ENCODE measurements at places on chromosomes 7 and 10.

- no peak for DNase-seq
These were observed 81.3 kb upstream of the AGR3 start for GRCh38 chr7:16963044-16963443.

DNA sequence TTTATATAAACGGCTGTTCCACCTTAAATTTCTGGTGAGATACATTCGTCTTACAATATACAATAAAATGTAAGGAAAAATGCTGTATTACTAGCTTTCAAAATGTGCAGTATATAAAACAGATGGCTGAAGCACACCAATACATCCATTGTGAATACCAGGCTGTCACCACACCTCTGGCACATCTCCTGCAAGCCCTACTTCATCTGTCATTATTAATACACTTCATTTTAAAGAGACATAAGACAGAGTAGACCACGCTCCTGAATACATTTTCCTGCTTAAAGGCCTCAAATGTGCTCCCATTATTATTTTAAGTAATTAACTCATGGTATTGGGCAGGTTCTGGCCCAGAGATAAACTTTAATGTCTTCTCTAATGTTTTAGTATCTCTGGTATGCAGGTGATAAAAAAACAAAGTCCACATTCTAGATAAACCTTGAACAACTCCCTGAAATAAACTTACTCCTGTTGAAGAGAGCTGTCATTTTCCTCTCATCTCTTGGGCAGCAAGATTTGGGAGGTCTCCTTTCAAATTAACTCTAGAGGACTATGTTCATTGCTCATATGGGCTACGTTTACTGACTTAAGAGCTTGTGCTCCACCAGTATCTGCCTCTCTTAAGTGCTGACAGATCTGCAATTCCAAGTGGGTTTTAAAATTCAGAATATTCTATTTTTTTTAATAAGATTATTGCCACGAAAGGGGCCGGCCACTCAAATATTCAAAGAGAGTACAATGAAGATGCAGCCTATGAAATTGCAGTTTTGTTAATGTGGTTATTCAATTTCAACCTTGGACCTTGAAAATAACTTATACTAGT is 396.5 kb upstream of the SEMA3D start:
- no peak for DNase-seq

- DNase-seq = no peak
These were observed 355.4 kb downstream of the KCNMA1 start for GRCh38 chr10:77282163-77282562.

- DNase-seq = no peak
These were observed 1.5 kb downstream of the NRG3 start for GRCh38 chr10:81876253-81877077.

DNA sequence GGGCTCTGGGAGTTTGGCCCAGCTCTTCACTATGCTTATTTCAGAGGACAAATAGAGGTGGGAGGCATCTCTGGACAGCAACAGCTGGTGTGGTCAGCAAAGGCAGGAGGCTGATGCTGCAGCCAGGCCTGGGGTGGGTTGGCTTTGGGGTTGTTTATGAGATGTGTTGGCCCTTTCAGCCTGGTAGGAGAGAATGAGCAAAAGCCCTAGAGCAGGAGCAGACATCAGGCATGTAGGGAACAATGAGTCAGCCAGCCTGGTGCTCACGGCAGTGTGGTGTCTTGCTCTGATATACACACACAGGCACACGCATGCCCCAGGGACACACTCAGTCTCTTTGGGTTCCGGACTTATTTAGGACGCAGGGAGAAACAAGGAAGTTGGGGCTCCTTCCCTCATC is 157.1 kb downstream of the PRKCQ start:
- DNase-seq = peak; percentile 12

- peak; percentile 59 for DNase-seq
These were observed 88.3 kb downstream of the CABCOCO1 start for GRCh38 chr10:61750943-61751471.

GRCh38 chr10:86953747-86954680 is 3.4 kb downstream of the MMRN2 start:
- no peak for DNase-seq

GRCh38 chr10:24449321-24449740 is 240.4 kb downstream of the KIAA1217 start:
- DNase-seq = no peak

DNA sequence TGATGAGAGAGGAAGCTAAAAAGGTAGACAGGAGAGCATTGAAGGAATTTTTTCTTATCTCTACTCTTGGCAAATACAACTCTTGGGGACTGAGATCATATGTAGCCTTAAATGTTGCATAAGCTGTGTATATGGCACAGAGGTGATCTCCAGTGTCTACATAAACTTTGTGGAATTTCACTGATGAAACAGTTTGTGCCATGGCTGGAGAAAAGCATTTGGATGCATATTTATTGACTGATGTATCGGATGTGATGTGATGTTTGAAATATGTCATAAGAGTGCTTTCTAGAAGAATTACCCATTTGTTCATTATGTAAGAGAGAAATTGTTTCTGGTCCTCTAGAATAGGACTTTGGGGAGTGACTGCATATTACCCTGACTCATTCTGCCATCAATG is 244.9 kb upstream of the LRRTM3 start:
- DNase-seq = no peak

DNA sequence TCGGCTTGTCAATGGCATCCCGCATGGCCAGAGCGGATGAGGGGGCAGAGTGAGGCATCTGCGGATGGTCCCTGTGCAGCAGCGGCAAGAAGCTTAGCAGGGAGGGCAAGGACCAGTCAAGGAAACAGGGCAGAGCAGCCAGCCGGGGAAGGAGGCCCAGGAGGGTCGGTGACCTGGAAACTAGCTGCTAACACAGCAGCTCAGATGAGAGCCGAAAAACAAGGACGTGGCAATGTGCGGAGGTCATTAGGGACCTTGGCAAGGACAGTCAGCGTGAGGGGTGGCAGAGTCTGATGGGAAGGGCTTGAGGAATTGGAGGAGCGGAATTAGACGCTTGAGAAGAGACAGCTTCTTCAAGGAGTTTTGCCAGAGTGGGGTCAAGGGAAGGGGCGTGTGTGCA is 20.1 kb upstream of the SH2B2 start:
- no peak for DNase-seq

GRCh38 chr10:88525371-88526069 is 57.6 kb downstream of the RNLS start:
- DNase-seq = no peak

DNA sequence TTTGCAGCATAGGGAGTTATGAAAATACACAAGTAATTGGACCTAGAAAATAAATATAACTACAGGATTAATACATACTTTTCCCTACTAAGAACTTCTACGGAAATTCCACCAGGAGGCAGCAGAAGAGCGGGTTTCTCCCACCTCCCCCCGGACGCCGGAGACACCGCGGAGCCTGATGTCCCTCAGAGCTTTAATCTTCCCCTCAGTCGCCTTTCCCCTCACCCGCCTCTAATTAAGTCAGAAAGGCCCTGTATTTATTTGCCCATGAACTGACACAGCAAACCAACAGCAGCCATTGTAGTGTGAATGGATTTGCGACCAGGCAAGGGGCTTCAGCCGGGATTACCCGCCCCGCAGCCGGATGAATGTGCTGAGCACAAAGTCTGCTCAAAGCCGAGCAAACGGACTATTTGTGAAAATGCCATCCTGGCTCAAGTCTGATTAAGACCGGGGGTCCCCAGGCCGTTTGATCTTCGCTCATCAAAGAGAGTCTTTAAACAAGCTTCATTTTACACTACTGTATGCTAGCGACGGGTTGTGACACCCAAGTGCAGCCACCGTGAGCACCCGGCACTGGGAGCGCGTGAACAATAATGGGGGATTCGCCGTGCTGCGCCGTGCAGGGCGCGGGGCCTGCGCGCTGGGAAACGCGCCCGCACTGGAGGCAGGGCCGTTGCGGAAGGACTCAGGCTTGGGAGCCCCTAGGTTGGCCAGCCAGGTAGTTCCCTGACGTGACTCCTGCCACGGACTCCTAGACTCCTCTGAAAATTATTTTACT is 5.6 kb upstream of the DKK1 start:
- no peak for DNase-seq

DNA sequence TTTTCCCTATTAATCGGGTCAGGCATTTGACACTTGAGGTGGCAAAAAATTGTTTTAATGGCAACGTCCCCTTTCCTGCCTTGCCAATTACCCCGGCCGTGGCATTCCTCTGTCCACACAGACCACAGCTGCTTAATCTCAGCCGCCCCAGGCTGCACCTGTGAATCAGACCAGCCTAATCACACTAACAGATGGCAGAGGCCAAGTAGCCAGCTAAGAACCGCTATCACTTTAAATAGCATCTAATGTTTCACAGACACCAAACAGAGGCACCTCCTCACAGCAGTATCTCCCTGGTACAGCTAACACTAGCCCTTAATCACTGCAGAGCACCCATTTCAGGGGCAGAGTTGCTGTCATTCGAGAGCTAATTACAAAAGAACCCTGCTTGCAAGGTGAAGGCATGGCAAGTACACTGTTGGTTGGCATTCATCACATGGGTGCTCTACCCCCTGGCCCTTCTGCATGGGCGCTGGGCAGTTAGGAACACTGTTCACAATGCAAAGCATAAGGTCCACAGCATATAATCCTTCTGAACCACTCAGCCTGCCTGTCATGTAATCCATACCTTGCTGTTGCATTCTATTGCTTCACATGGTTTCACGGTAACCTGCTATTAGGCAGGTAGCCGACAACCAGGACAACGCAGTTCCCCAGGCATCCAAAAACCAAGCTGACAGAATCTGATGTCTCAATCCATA is 38.8 kb downstream of the FGFR2 start:
- DNase-seq = no peak

DNA sequence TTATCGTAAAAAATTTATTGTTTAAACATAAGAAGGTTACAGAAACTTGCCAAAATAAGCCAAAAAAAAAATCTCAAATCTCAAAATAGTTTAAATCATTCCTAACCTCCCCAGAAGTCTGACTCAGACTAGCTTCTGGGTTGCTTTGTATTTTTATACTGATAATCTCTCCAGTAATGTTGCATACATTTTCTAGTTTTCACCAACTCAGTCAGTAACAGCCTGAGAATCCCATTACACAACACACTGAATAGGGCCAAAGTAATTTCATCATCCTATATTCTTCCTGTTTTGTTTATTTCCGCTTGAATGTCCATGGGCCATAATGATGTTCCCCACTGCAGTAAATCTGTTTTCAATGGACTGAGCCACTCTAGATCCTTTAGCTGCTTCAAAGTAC is 478.5 kb downstream of the GPAM start:
- no peak for DNase-seq

DNA sequence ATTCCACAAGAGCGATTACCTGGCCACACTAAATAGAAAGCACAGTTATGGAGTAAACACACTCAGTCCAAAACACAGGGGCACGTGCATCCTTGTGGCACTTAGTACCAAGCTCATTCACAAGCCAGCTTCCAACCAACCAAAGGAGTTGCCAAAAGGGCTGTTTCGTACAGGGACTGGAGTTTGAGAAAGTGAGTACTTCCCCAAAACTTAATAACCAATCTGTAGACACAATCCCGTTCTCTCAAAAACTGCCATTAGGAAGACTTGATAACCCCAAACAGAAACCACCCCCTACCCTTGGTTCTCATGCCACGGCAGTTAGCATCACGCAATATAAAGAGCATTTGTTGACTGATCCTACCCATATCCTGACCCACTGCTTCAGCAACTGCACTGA is 166.2 kb upstream of the ASAH2 start:
- no peak for DNase-seq

GRCh38 chr10:29681676-29682448 is 47.1 kb upstream of the SVIL start:
- DNase-seq = no peak

DNA sequence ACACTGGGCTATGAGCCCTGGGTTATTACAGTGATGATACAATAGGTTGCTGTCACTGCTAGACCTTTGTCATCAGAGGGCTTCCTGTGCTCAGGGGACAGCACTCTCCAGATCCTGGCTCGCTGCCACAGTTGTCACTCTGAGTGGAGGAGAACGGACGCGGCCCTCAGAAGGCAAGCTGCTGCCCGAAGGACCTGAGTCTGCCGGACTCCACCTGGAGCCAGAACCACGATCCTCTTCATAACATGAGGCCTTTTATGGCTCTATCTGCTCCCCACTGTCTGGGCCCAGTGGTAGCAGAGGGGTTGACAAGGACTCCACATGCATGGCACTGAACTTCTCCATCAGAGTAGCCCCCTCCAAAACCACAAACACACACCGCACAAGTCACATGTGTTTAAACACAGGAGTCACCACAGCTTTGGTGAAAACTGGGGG is 94.7 kb upstream of the EFCAB10 start:
- DNase-seq = peak; percentile 32

GRCh38 chr7:151541709-151542499 is 22.2 kb upstream of the RHEB start:
- no peak for DNase-seq

DNA sequence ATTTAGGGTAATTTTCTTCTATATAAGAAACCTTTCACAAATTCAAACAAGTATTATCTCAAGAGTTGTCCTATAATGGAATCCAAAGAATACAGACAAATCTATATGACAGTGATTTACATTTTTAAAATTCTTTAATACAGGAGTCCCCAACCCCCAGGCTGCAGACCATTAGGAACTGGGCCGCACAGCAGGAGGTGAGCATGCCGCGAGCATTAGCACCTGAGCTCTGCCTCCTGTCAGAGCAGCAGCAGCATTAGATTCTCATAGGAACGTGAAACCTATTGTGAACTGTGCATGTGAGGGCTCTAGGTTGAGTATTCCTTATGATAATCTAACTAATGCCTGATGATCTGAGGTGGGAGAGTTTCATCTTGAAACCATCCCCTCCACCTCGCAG is 37.7 kb downstream of the SNX13 start:
- no peak for DNase-seq

DNA sequence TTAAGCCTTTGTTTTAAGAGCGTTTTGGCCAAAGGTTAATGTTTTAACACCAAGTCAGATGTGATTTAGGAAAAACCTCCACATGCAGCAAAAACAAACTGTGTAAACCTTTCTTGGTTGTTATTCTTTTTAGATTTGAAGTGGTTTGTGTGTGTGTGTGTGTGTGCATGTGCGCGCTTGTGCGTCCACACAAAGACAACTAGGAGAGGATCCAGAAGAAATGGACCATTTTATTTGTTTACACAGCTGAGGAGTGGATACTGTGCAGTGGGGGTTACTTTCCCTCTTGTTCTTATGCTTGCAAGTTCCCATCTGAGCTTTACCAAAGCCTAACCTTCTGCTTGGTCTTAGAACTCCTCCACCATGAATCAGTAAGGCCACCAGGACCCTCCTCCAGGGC is 20.0 kb downstream of the TCF7L2 start:
- DNase-seq = no peak

- no peak for DNase-seq
These were observed 372.3 kb upstream of the NRP1 start for GRCh38 chr10:33706746-33707145.

GRCh38 chr10:131636116-131636515 is 264.7 kb upstream of the PPP2R2D start:
- DNase-seq = no peak

Data from stimulated activated CD4-positive, alpha-beta T cell treated with anti-CD3 and anti-CD28 coated beads, Interleukin-1b, Interleukin-23, amount 100 ng/mL, for 4 hours (primary cell).